Hematopoietic multipotent progenitor cell treated with erythropoietin and hydrocortisone succinate and interleukin-3 and kit ligand, for 15 days (in vitro differentiated cells): ENCODE measurements at places on chromosomes 12 and 14.

GRCh38 chr14:94578712-94579111 lies 2.5 kb upstream of the SERPINA5 start:
- no peak for DNase-seq

GRCh38 chr12:19302100-19302640 lies 137.1 kb upstream of the AEBP2 start:
- no peak for DNase-seq

DNA sequence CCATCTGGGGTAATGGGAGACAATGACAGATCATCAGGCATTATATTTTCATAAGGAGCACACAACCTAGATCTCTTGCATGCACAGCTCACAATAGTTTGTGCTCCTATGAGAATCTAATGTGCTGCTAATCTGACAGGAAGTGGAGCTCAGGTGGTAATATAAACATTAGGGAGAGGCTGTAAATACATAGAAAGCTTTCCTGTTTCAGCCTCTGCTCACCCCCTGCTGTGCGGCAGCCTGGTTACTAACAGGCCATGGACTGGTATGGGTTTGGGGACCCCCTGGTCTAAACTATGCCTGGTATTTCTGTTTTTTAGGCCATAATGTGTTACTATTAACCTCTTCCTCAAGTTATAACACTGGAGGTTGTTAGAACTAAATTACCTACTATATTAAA lies 1373.7 kb downstream of the LRFN5 start:
- no peak for DNase-seq

DNA sequence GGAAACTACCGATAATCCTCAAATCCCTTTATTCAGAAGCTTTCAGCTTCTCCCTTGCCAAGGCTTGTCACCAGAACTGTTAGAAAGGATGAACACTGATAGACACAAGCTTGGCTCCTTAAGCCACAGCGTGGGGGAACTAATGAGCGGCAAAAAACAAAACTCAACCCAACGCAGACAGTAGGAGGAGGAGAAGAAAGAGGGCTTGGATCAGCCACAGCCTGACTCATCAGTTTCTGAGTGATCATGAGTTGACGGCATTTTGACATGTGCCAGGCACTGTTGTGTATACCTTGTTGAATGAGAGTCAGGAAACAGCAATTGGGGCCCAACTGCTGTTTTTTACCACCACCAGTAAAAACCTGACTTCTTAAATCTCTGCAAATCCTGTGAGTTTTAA lies 23.7 kb downstream of the PLXNC1 start:
- DNase-seq = peak; percentile 51

DNA sequence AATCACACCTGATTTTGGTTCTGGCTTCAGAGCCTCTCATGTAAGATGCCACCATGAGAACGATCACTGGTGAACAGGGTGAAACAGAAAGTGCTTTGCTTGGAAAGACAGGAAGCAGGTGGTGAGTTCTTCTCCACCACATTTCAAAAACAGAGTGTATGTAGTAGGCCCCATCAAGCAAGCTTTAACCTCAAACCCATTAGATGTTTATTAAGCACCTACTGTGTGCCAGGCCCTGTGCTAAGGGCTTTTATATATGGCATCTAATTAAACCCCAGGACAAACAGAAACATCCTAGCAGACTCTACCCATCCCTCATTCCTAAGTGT lies 47.8 kb upstream of the MED13L start:
- DNase-seq = no peak

GRCh38 chr14:68513137-68513536 lies 279.7 kb downstream of the ZFP36L1 start:
- no peak for DNase-seq

GRCh38 chr14:100770046-100770445 lies 43.4 kb downstream of the DLK1 start:
- no peak for DNase-seq

DNA sequence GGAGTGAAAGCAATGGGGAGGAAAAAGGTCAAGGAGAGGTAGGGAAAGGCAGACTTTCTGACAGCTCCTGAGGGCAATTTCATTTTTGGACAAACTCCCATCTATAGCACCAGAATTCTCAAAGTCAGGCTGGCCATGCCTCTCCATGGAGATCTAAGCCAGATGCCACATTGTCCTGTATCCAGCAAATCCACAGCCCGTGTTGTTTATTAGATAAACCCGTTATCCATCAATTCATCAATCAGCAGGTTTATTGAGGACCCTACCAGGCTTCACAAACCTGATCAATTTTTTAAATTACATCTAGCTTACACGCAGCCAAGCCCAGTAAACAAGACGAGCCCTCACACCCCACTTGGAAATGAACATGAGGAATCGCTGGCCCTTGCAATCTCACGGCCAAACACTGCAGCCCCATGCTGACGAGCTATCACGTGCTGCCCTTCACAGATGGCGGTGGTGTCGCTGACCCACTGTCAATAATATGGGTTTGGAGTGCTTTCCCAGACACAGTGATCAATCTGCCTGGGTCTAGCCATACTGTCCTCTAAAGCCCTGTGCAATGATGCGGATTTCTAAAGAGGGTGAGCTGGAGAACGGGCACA lies 332.9 kb downstream of the DPF3 start:
- DNase-seq = no peak

- no peak for DNase-seq
Observed at GRCh38 chr14:100567009-100567876, 20.0 kb downstream of the BEGAIN start.

- no peak for DNase-seq
Observed at GRCh38 chr14:100531152-100532121, 55.8 kb downstream of the BEGAIN start.

- DNase-seq = no peak
Observed at GRCh38 chr12:127657036-127657435, 609.9 kb upstream of the TMEM132C start.

- no peak for DNase-seq
Observed at GRCh38 chr12:60078026-60078425, 482.2 kb downstream of the SLC16A7 start.

DNA sequence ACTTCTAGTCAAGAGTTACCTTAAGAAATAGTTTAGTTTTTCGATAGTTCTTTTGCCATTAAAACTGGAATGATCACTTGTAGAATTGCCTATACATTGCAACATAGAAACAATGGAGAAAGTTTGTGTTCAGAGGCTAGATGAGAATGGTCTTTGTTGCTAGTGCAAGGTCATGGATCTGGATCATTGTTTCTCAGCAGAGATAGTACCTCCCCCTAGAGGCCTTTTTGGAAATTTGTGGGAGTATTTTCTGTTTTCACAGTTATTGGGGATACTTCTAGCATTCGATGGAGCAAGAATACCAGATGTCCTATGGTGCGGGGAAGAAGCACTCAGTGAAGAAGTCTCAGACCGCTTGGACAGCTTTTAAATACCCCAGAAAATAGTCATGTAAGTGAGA lies 138.8 kb upstream of the HMGA2 start:
- peak; percentile 6 for DNase-seq

- DNase-seq = no peak
Observed at GRCh38 chr14:33545696-33546095, 405.2 kb downstream of the EGLN3 start.

DNA sequence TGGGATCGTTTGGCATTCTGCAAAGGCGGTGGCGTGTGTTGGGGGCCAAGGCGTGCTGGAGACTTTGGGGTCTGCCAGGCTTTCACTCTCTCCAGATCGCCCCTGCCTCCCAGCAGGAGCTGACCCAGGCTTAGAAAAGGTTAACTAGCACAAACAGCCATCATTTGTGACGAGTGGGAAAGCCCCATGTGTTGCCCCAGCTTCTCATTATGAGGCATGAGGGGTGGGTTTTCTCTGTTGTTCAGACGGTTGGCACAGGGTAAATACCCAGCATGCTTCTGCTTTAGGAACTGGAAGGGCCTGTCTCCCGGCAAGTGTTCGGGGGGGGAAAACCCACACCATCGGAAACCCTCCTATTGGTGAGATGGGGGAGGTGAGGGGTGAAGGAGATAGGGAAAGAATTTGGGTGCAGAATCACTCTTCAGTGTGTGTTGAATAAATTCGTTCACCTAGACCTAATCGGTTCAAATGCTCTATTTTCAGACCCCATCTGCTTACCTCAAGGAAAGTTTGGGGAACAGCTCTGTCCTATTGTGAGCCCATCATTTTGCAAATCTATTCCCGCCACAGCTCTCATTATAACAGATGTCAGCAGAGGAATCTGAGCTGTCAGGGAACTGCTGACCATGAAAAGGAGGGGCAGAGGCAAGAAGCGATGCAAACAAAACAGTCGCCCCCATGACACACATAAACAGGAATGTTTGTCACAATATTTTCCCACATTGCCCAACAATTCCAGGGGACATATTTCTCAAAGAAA lies 34.7 kb upstream of the C12orf42 start:
- DNase-seq = no peak

- DNase-seq = no peak
Observed at GRCh38 chr14:100539003-100539660, 48.1 kb downstream of the BEGAIN start.
